ENCODE measurements at places on chromosomes 2 and 18.
A peak's percentile ranks its signal among the peaks of the same experiment; 100 is the strongest.

DNA sequence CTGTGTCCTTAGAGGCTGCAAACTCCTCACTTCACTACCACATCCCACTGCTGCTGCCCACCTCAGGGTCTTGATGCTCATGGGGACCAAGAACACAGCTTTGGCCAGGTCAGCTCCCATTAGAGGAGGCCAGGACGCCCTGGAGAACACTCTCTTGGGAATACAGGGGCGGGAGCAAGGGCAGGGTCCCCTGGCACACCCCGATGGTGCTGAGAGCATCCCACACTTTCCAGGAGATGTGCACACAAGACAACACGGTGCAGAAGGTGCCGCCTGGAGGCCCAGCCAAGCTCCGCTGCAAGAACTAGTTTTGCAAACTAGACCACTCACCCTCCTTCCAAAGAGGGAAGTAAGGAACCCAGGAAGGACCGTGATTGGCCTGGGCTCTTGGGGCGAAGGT lies 304.4 kb upstream of the SALL3 start:
- DNase-seq: no peak

- DNase-seq: no peak
Measured at GRCh38 chr2:1420746-1421480, 7.7 kb downstream of the TPO start.

DNA sequence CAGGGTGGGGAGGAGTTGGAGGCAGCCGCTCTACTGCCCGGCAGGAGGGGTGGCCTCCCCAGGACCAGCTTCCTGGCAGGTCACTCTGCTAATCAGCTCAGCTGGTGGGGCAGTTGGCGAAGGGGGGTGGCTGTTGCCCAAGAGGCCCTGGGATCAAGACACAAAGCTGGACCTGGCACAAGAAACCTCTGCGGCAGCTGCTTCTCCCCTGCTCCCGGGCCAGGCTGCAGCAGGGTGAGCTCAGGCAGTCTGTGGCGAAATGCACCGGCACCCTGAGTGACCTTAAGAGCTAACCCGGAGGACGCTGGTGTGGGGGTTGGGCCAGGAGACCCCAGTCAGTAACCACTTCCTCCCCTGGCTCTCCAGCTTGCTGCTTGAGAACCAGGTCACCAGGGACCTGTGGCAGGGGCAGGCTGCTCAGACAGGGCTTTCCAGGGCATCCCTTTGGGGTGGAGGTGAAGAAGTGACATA lies 31.1 kb downstream of the TOGARAM2 start:
- DNase-seq: peak; percentile 66

DNA sequence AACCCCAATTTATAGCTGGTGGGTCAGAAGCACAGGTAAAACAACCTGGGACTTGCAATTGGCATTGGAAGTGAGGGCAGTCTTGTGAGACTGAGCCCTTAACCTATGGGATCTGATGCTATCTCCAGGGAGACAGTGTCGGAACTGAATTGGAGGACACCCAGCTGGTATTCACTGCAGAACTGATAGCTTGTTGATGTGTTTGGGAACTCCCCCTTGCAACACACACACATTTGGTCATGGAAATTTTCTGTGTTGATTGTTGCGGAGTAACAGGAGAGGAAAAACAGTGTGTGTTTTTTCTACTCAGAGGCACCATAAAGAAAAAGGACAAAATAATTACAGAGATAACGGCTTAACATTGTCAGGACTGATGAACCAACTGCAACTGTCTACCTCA lies 16.1 kb downstream of the TPGS2 start:
- DNase-seq: no peak

GRCh38 chr2:84338069-84338468 lies 121.0 kb downstream of the SUCLG1 start:
- peak; percentile 9 for DNase-seq

- no peak for DNase-seq
Measured at GRCh38 chr2:120682654-120683053, 53.0 kb upstream of the GLI2 start.

DNA sequence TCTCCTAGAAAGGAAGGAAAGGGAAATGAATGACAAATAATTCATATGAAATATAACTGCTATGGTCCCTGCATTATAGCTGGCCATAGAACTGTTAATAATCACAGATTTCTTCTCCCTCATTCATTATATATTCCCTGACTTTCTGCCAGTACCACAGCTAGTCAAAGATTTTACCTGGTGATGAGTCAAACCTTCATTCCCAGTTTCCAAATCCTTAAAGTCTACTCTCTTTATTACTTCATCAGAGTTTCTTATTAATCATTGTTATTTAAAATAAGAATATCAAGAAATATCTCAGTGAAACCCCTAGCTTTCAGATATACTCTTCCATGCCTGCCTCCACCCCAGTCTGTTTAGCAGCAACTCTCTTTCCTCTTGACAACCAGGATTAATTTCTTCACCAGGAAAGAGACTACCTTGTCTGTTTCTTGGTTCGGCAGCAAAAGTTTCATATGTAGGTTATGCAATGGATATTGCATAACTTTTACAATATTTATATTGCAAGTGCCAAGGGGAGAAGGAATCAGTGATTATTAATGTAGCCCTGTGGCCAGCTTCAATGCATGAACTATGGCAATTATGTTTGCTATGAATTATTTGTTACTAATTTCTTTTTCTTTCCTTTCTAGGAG lies 533.8 kb downstream of the FBXO15 start:
- DNase-seq: no peak

GRCh38 chr2:128702616-128703015 lies 383.9 kb upstream of the HS6ST1 start:
- DNase-seq: no peak

DNA sequence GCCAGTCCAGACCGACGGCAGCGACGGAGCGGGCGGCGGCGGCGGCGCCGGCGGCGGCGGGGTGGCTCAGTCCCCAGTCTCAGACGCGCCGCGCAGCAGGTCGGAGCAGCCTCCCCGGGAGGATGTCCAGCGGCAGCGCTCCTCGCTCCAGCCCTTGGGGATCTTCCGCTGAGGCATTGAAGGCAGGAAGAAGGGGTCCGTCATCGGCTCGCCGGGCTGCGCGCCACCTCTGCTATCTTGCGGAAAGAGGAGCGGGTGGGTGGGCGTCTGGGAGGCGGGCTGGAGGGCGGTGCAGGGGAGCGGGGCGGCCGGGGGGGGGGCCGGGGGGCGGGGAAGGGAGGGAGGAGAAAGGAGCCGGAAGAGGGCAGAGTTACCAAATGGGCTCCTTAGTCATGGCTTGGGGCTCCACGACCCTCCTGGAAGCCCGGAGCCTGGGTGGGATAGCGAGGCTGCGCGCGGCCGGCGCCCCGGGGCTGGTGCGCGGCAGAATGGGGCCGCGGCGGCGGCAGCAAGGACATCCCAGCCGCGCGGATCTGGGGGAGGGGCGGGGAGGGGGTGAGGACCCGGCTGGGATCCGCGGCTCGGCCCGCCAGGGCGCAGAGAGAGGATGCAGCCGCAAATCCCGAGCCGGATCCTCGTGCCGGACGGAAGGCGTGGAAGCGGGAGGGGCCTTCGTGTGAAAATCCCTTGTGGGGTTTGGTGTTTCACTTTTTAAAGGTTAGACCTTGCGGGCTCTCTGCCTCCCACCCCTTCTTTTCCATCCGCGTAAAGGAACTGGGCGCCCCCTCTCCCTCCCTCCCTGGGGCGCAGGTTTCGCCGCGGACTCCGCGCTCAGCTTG lies at the start of gene NETO1:
NETO1 (minus strand) TSS at position 242 of the 839 bp plus-strand sequence. CDS start 696 bp downstream, outside the sequence.
- DNase-seq: peak; percentile 30

DNA sequence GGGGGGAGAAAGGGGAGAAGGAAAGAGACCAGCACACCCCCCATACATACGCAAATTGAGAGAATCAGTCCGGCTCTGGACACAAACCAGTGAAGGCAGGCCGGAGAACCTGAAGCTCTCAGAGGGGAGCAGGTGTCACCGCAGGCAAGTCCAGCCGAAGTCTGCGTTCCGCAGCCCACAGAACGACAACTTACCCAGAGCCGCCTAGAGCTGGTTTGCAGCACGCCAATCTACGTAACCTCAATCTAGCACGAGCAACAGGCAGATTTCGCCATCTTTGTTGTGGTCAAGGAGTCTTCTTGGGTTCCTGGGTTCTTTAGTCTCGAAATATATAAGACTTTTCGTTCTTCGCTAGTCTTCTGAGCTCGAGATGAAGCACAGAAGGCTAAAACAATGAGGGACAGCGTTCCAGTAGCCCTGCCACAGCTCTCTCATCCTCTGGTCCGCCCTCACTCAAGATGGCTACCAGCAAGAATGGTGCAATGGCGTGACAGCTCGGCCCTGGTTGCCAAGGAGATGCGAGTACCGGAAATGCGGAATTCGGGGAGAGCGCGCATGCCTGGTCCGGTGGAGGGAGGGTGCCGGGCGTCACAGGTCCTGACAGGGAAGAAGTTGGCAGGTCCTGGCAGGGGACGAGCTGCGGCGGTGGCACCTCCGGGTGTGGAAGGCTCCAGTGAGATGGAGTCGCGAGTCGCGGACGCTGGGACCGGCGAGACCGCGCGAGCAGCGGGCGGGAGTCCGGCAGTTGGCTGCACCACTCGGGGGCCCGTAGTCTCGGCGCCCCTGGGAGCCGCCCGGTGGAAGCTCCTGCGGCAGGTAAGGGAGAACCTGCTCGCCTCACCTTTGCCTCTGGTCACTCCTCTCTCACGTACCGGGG lies at the start of the genes CAMKMT and PREPL:
CAMKMT (plus strand) TSS at position 618 of the 877 bp plus-strand sequence.
PREPL (minus strand) TSS at position 165 of the 877 bp plus-strand sequence. CDS start 15,152 bp downstream, outside the sequence.
- peak; percentile 98 for DNase-seq

- no peak for DNase-seq
Measured at GRCh38 chr2:147824620-147825019, 20.2 kb upstream of the ACVR2A start.

- DNase-seq: peak; percentile 66
Measured at GRCh38 chr18:54149078-54149697, 75.3 kb downstream of the MBD2 start.

DNA sequence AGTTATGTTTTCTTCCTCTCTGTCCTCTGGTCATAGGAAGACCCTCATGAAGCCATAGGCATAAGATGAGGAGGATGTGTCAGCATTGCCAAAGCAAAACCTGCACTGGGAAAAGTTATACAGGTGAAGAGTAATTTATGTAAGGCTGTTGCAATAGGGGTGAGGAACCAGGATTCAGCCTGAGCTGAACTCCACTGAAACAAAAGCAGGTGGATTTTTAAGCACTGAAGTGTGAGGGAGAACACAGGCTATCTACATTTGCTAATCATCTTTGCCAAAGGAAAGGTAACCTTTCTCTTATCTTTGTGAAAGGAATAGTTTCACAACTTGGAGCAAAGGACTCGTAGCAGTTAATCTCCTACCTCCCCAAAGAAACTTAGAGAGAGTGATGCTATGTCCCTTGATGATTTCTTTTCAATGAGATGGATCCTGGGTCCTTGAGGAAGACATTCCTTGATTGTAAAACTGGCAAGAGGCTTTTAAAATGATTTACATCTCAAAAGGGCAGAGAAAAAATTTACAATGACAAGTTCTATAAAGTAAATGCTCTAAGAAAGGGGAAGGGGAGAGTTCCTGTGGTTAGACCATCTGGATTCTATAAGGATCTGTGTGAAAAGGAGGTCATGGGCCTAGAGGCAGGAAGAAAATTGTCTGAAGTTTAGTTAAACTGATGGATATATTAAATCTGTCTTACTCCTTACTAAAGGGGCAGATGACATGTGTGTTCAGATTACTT lies 385.4 kb upstream of the CDH7 start:
- no peak for DNase-seq

DNA sequence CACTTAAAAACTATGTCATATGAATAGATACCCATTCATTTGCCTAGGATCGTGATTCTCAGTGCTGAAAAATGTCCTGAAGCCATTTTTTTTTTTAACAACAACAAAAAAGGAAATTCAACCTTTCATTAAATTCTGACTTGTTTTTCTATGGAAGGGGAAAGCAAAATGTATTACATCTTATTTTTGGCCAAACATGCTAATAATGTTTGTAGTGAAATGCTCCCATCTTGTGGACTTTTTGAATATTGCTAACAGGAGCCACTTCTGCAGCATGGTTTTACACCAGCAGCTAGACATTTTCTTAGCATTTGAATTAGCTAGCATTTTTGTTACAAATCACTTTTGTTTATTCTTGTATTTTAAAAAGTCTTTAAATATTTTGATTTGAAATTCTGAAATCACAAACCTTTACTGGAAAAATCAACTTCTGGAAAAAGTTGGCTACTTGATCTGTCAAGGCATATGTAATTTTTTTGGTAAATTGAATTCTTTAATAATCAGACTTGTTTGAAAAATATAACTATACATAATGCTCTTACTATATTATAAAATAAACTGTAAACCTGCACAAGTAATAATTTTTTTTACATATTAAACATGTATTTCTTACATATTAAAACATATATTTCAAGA lies 75.8 kb downstream of the KIDINS220 start:
- DNase-seq: peak; percentile 36

- peak; percentile 88 for DNase-seq
Measured at GRCh38 chr2:85662899-85663593, 5.0 kb downstream of the SFTPB start.

GRCh38 chr18:45335282-45336043 lies 279.8 kb upstream of the SLC14A2 start:
- no peak for DNase-seq

- peak; percentile 73 for DNase-seq
Measured at GRCh38 chr2:9234680-9235146, 28.1 kb downstream of the ASAP2 start.

- DNase-seq: no peak
Measured at GRCh38 chr18:8301427-8302172, 307.6 kb upstream of the RAB12 start.

DNA sequence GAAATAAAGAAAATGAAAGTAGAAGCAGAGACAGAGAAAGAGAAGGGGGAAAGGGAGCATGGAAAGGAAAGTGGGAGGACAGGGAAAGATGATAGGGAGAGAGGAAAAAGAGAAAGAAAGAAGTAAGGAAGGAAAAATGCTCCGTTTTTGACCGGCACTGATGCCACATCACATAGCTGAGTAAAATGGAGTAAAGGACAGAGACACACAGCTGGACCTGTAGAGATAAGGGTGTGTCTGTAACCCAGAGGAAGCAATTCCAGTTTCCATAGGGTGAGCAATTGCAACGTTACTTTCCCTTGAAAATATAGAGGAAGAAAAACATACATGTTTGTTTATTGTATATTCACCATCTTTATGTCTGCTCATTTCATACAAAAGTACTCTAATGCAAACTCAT lies 1866.9 kb upstream of the PIK3C3 start:
- DNase-seq: no peak

DNA sequence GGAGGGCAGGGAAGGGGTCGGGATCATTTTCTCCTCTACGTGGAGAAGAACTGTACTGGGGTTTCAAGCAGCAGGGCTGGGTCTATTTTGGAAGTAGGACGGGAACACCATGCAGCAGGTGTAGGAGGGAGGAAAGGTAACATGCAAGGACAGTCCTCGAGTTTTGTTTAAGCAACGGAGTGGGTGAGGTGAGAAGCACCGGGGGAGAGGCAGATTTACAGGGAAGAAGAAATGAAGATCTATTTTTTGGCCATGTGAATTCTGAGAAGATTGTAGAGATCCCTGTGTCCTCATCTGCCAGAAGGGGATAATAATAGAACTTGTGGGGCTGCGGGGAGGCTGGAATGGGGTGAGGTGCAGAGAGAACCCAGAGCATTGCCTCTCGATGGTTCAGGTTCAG lies 85.6 kb downstream of the INPP5D start:
- no peak for DNase-seq

DNA sequence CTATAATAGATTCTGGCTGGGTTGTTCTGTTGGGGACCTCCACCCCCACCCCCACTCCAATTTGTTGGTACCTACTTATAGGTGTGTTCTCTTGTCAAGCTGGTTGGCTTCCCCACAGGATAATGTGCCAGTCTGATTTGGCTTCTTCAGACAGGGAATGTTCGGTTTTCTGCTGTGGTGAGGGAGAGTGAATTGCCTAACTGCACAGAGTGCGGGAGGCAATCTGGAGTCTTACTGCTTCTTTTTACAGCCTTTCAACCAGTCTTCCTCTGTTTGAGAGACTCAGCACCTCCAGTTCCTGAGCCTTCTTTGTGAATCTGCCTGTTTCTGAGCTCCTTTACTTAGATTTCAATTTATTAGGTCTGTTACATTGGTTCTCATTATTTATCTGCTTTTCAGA lies 27.4 kb upstream of the SNORC start:
- DNase-seq: no peak

Measured in AG08396 (cell line).